ENCODE measurements at places on chromosomes 7 and 10.

DNA sequence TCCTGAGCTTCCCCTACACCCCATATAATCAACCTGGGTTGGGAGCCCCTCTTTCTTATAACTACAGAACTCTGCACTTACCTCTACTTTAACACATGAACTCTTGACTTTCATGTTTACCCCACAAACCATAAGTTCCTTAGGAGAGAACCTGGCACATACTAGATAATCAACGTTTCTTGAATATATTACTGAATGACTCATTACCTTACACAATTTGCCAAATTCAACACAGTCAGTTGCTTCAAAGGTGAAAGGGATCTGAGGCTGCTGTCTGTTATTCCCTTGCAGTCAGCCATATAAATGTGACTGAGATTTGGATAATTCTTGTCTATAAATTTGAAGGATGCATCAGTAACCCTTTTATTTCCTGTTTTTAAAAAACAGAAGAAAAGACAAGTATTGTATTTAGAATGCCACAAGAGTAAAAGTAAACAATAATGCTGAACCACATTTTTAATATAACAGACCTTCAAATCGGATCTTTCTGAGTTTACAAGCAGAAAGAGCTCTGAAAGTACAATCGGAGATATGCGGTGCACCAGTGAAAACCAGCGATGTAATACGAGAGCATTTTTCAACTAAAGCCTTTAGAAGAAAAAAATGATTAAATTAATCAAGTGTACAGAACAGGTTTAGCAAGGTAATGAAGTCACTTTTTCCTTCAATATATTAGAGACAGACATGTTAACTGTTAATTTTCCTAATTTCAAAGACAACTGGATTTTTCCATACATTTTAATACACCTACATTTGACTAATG, 29.5 kb upstream of the LRRC17 start:
- no peak for DNase-seq

DNA sequence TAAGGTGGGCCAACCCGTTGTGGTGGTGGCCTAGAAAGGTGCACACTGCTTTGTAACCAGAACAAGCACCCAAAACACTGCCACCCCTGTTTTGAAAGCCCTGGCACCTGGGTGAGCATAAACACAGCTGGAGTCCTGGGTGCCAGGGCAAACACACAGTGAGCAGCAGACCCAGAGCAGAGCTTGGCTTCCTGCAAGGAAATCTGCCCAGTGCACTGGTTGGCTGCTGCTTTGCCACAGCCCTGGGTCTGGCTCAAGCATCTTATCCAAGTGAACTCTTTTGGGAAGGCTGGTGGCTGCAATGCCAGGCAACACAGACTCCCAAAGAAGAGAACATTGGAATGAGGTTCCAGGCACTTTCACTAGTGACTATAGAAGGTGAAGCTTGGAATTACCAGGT, 145.5 kb upstream of the PDE1C start:
- DNase-seq = no peak

- no peak for DNase-seq
Observed at GRCh38 chr10:93463723-93464476, 18.2 kb downstream of the MYOF start.

- DNase-seq = no peak
Observed at GRCh38 chr10:8056378-8056777, 1.9 kb downstream of the GATA3 start.

DNA sequence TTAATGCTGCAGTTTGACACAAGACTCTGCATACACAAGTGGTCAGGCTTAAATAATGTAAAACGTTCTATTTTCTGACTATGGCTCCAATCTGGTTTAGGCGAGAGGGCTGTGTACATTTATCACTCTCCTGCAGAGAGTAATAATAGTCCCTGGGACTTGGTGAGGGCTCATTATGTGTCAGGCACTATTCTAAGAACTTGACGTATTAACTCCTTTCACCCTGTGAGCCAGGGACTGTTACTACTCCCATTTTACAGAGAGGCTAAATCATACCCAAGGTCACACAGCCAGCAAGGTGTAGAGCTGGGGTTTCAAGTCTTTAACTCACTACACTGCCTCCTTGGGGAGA, 187.2 kb upstream of the LYZL2 start:
- no peak for DNase-seq

DNA sequence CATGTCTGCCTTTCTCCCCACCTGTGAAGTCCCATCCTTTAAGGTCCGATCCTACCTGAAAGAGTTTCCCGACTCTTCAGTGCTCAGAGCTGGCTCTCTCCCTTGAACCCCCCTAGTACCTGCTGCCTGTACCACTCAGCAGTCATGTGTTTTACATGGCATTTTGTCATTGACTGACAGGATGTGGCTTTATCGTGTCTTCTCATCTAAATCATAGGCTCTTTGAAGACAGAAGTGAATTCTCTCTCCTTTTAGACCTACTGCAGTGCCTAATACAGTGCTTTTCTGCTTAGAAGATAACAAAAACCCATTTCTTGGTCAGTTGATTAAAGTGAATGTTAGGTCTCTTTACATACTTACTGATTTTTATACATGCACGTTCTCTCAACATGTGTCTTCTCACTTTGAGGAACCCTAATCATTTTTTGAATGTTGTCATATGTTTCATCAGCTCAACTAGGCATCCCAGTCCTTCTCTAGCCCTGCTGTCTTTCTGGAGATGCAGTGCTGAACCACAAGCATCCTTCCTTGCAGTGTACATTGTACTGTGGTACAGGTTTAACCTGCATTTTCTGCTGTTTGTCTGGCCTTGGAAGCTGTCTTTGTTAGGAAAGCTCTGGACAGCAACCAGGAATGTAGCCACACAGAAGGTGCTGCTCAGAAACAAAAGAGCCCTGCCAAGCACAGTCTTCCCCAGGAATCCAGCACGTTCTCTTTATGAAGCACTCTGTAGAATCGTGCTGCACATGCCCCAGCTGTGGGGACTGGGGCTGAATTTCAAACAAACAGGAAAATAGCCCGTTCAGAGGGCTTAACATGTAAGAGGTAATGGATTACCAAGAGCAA, 28.1 kb upstream of the LRRC4 start:
- no peak for DNase-seq

- DNase-seq = no peak
Observed at GRCh38 chr7:157352516-157352915, 15.7 kb downstream of the DNAJB6 start.

GRCh38 chr7:91657483-91658071, 222.9 kb downstream of the MTERF1 start:
- DNase-seq = no peak

- no peak for DNase-seq
Observed at GRCh38 chr10:62742536-62743061, 61.9 kb upstream of the ADO start.

DNA sequence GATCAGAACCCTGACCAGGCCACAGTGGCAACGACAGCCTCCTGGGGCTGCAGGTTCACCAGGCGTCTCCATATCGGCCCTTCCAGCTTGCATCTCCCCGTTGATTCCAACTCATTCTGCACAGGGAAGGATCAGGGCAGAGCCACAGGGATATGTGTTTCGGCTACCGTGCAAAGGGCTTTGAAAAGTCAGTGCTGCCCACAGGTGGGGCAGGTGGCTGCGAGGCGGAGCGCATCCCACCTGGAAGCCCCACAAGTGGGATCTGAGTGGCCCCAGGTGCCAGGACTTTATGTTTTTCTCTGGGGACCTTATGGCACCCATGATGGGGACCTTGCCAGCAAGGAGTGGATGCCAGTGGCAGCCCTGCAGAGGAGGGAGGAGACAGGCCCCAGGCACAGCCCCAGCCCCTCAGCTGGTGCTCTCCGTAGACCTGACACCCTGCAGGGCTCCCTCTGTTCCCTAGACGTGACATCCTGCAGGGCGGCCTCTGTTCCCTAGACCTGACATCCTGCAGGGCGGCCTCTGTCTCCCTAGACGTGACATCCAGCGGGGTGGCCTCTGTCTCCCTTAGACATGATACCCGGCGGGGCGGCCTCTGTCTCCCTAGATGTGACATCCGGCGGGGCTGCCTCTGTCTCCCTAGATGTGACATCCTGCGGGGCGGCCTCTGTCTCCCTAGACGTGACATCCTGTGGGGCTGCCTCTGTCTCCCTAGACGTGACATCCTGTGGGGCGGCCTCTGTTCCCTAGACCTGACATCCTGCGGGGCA, 189.4 kb downstream of the ELFN1 start:
- no peak for DNase-seq

Data from activated CD8-positive, alpha-beta memory T cell treated with anti-CD3 and anti-CD28 coated beads for 1 hour (primary cell).